ENCODE measurements at places on chromosomes 7 and 10. TPM values are rescaled to one million over a fixed set of nuclear protein-coding genes. Genes with fewer than 3 reads are reported as not detected.

NSUN5 gene
- 58.4 TPM for polyA plus RNA-seq

FAS gene
- polyA plus RNA-seq = 11.1 TPM

CAMK2G gene
- polyA plus RNA-seq = 7.2 TPM

CNTNAP2 gene
- polyA plus RNA-seq = 47.3 TPM

PTPN20 gene
- polyA plus RNA-seq = 1.4 TPM

AGAP5 gene
- polyA plus RNA-seq = 0.99 TPM

GNAT3 gene
- polyA plus RNA-seq = not detected

STK31 gene
- polyA plus RNA-seq = not detected

TFR2 gene
- 0.44 TPM for polyA plus RNA-seq

LIPK gene
- polyA plus RNA-seq = not detected

ASZ1 gene
- polyA plus RNA-seq = not detected
